ENCODE measurements at places on chromosomes 5 and 9.

DNA sequence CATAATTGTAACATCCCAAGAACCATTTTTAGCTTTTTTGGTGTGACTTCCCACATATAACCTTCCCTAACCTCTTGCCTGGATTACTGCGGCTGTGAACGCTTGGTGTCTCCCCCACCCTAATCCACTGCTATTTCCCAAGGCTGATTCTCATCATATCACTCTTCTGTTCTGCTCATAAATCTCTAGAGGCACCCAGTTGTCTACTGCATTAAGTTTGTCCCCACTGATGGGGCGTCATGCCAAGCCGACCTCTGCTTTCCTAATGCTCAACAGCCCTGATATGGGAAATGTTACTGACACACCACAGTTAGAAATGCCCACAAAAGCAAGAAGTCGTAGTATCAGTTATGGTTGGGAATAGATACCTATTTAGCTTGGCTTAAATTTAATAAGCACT, 24.4 kb downstream of the NPR3 start:
- no peak for DNase-seq

GRCh38 chr5:87155106-87155505, 112.6 kb upstream of the RASA1 start:
- DNase-seq = no peak

GRCh38 chr5:87909382-87909781, 359.3 kb downstream of the TMEM161B start:
- DNase-seq = no peak

DNA sequence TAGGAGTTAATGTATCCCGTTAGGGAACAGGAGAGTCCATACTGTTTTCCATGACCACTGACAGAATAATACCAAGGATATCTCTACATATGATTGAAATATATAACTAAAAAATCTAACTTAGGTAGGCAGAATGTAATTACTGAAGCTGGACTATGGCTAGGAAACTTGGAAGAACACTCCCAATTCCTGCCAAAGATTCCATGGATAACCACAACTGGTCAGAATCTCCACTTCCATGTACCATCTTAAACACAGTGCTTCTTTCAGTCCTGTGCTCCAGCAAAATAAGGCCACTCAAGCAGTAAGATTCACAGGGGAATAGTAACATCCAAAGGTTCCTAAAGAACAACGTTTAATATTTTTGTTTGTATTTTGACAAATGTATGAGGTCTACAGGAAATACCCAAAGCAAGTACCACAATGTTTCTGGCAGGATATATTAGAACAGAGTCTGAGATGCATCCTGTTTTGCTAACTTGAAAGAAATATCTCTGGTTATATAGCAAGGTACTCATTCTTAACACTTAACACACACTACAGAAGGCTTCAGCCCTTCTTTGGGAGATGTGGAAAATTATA, 295.0 kb downstream of the ADAMTS6 start:
- DNase-seq = no peak

GRCh38 chr9:78783743-78784142, 486.8 kb downstream of the PSAT1 start:
- DNase-seq = no peak

DNA sequence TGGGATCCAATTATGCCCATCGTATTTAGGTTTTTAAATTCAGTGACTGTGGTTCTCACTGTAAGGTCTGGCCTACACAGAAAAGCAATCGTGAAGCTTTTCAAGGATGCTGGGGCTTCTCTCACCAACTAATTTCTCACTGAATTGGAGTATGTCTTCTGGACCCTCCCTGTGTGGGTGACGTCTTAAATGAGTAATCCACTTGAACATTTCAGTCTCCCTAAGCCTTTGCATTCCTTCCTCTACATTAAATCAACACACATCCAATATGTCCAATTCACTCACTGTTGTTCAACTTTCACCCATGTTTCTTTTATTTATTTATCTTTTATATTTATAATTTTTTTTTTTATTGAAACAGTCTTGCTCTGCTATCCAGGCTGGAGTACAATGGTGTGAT, 12.5 kb upstream of the BTF3 start:
- DNase-seq = no peak

DNA sequence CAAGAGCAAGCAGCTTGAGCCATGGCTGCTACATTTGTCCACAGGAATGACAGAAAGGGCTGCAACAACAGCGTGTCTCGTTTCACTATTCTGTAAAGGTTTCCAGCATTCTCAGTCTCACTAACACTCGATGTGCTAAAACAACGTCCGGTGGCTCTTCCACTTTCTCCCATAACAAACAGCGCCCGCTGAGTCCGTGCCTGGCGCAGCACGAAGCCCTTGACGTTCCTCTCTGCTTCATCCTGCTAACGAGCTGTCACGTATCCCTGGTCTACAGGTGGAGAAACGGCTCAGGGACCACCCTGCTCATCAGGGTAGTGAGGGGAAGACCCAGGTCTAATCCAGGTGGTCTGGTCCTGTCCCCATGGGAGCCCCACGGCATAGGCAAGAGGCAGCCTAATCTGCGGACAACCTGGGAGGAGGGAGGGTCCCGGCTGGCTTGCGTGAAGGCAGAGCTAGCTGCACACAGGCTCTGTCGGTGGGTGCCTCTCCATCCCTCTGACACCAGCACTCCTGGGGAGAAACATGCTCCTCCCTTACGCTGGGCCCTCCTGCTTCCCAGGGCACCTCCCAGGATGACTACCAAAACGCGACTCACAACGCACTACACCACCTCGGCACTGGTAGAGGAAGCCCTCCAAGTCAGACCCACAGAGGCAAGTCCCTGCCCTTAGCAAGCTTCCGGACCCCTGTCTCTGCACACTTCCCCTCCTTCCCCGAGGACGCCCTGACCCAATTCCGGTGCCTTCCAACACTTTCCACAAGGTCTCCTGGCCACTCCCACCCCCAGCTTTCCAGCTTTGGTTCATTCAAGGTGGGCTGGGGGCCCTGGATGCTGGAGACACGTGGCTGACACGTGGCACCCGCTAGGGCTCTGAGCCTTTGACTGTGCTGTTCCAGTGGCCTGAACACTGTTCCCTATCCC, 43.3 kb downstream of the VAV2 start:
- DNase-seq = no peak

DNA sequence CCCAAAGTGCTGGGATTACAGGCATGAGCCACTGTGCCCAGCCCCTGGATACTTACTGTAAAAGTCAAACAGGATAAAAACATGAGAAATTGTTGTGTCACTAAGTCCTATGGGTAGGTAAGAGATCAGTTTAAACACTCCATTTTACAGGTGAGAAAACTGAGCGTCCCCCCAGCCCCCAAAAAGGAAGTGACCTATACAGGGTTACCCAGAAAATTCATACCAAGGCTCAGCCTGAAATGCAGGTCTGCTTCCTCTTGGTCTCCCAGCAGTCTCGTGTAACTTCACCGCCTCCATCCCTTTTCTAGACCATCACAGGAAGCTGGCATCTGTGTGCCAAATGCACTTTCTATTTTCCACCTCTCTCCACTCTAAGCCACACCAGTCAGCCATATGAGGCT, 57.2 kb downstream of the TMOD1 start:
- no peak for DNase-seq

GRCh38 chr5:180688330-180689070, 39.1 kb upstream of the FLT4 start:
- peak; percentile 44 for DNase-seq

DNA sequence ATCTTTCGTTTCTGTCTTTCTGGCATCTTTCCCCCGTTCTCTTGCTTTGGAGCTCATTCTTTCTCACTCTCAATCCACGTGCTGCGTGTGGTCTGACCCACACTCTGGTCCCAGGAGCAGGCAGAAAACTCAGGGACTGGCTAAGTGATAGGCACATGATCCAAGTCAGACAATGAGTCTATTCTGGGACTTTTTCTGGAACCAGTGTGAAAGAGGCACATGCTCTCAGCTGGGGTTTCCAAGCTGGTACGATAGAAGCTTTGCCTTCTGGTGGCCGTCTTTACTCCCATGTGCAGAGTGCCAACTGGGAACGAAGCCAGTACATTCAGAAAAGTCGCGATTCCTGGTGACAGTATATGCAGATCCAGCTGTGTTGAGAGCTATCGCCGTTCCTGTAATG, 94.4 kb downstream of the PDZD2 start:
- no peak for DNase-seq

GRCh38 chr5:112787261-112787660, 49.6 kb downstream of the APC start:
- DNase-seq = no peak

DNA sequence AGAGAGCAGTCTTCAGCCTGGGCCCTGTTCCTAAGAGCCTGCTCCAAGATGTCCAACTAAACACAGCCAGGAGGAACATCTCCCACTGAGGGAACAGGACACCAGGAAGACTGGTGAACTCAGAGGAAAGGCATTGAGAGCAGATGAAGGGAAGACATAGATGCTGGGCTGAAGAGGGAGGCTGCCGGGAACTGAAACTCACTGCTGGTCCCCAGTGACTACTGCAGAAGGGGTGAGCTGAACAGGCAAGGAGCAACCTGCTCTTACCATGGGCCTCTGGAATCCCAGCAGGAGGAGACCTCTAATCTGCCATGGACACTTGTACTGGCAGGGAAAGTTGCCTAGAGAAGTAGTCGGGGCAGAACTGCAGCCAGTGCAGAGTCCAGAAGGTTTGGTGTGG, 95.7 kb downstream of the TRPM3 start:
- DNase-seq = no peak

DNA sequence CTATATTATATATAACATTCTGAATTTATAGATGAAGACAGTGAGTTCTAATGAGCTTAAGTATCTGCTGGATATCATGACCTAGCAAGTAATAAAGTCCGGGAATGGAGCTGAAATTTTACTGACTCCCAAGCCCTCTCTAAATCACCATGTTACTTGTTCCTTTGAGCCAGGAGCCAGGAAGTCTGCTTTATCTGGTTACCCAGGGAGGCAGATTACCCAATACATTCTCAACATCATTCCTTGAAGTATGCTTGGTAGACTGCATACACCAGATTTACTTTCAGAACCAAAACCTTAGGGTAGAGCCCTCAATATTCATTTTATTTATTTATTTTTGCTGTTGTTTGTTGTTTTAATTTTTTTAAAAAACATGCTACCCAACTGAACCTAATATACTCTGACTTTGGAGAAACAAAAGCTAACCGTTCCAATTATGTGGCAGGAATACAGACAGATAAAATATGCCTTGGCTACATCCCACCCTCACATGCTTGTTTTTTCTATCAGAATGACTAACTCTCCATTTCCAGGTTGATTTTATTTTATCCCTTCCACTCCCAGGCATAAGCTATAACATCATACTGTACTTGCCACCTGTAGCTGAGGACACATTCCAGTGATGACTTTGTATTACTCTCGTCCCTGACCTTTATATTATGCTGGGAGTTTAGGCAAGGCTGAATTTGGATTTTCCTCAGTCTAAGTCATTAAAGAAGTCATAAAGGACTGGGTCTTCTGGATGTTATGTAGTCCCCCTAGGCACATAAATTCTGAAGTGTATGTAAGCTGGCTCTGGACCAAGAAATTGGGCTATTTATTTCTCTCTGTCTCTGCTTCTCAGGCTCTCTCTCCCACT, 82.0 kb downstream of the YIPF5 start:
- DNase-seq = no peak

- no peak for DNase-seq
Observed at GRCh38 chr5:150645070-150645700, 4.7 kb downstream of the SYNPO start.

DNA sequence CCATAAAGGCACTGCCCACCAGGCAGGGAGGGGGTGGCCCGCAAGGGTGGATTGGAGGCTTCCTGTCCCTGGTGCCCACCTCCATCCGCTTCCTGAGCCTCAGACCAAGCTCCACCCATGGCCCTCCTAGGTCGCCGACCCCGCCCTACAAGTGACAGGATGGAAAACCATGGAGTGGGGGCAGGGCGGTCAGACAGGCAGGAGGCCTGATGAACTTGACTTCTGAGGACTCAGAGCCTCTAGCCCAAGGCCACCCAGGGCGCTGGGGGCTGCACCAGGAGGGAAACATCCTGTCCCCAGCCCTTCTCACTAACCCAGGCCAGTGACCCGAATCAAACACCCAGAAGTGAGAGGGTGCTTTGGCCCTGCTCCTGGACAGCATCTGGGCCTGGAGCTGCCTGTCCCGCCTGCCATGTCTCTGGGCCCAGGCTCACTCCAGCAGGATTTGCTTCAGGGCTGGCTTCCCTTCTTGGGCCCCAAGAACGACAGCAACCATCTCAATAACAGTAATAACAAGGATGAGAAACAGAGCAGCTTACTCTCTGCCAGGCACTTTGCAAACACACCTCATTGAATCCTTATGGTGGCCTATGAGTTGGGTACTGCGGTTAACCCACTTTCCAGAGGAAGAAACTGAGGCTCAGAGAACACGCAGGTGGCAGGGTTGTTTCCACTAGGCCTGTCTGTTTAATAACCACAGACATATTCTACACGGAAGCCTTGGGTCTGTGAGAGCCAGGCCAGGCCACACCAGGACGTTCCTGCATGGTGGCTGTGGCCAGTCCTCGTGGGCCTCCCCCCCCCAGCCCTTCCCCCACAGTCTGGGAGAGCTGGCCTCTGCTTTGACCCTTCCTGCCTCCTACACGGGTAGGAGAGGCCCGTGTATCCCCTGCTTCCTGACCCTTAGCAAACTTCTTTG, 4.4 kb upstream of the ST6GALNAC6 start:
- DNase-seq = peak; percentile 93

DNA sequence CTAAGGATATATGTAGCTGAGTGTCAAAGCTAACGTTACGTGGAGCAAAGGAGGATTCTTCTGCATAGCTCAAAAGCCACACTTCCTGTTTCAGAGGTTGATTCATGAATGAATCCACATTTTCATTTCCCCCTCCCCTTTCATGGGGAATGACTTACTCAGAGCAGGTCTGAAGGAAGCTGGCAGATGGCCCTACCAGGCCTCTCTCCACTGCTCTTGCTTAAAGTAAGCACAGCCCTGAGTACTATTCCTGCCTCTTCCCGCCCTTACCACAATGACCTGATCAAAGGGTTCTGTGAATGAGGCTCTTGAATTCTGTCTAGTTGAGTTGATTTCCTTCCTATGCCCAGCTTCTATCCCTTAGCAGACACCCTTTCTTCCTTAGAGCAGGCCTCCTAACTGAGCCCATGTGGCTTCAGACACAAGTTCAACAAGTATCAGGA, 6.3 kb downstream of the IGIP start:
- DNase-seq = peak; percentile 43

DNA sequence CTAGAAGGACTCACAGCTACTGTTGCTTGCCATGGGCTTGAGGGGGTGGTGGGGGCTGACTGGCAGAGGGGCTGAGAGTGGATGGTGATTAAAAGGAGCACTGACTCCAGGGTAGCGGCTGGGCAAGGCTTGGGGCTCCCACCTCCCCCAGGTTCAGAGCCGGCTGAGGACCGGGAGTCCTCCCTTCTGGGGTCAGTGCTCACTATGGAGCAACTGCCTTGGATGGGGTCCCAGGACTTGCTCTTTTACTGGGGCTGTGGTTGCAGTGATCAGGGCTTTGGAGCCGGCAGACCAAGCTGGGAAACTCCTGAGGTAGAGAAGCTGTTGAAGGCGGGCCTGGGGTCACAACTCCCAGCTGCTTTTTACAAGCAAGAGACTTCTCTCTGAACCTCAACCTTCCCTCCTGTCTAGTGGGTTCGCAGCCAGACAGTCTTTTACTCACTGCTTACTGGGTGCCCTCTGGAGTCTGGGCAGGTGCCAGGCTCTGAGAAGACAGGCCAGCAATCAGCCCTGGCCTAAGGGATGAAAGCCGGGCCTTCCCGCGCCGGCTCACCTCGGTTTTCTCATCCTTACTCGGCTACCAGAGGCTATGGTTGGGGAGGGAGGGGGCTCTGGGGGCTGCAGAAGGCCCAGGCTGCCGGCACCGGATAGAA, 795 bp upstream of the ASS1 start:
- no peak for DNase-seq
